Activated naive CD8-positive, alpha-beta T cell treated with anti-CD3 and anti-CD28 coated beads for 36 hours (primary cell): ENCODE measurements at places on chromosomes 7 and 10.

DNA sequence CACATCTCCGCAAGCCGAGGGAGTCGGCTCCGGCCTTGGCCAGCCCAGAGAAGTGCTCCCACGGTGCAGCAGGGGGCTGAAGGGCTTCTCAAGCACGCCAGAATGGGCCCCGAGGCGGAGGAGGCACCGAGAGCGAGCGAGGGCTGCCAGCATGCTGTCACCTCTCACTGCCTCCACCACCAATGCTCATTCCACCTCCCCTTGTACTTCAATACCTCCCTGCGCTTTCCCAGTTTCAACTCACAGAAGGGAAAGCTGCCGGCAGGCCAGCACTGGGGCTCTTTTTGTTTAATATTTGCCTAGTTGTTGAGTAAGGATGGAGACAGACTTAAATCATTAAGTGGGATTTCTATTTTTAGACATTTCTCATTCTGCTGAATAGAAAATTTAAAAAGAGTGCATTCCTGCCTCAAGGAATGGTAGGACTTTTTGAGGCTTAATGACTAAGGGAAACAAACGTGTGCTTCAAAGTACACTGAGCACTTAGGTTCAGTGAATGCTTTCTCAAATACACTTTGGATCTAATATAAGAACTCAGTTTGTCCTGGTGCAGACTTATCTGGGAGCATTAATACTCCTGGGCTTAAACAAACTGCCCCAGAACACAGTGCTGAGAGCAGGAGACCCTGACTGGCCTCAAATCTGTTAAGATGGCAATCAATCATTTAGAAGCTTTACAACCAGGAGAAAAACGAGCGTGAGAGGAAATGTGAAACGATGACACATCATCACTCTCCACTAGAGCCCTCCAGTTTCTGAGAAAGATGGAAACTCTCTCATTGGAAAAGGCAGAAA lies 131.2 kb downstream of the RALA start:
- no peak for DNase-seq

GRCh38 chr7:78734626-78735025 lies 718.8 kb downstream of the MAGI2 start:
- no peak for DNase-seq

GRCh38 chr7:117123311-117123926 lies 170.1 kb downstream of the ST7 start:
- no peak for DNase-seq

- no peak for DNase-seq
These were observed 45.4 kb upstream of the NAMPT start for GRCh38 chr7:106329971-106330733.

DNA sequence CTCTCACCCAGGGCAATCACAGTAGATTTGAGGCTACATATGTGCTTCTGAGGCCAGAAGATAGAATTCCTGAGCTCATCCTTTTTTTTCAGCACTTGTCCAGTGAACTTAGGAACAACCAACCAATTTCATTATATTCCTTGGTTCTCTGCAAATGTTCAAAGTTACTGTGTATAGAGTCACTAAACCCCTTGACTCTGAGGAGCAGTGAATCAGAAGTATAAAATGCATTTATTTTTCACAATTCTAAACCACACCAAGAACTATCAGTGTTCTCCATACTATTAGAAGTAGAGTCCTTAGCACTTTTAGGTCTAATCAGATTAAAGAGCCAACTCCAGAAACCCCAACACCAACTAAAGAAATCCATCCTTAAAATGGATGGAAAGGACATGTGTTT lies 19.6 kb upstream of the PAPSS2 start:
- no peak for DNase-seq
